Prostate gland (tissue), 2 donors: ENCODE measurements at places on chromosomes 3 and 15. TPM values are rescaled to one million over a fixed set of nuclear protein-coding genes. Genes with fewer than 3 reads are reported as not detected.

- no peaks in the 10 kb centered on the region for H3K4me1 ChIP-seq
- no peak overlapping the region for H3K4me3 ChIP-seq
- H3K27ac ChIP-seq: no peak overlapping the region
- no peaks in the 10 kb centered on the region for H3K36me3 ChIP-seq
- DNase-seq: no peak
- no peaks in the 10 kb centered on the region for H3K27me3 ChIP-seq
These were observed 94.6 kb downstream of the ZIC4 start for GRCh38 chr3:147311716-147312115.

DNA sequence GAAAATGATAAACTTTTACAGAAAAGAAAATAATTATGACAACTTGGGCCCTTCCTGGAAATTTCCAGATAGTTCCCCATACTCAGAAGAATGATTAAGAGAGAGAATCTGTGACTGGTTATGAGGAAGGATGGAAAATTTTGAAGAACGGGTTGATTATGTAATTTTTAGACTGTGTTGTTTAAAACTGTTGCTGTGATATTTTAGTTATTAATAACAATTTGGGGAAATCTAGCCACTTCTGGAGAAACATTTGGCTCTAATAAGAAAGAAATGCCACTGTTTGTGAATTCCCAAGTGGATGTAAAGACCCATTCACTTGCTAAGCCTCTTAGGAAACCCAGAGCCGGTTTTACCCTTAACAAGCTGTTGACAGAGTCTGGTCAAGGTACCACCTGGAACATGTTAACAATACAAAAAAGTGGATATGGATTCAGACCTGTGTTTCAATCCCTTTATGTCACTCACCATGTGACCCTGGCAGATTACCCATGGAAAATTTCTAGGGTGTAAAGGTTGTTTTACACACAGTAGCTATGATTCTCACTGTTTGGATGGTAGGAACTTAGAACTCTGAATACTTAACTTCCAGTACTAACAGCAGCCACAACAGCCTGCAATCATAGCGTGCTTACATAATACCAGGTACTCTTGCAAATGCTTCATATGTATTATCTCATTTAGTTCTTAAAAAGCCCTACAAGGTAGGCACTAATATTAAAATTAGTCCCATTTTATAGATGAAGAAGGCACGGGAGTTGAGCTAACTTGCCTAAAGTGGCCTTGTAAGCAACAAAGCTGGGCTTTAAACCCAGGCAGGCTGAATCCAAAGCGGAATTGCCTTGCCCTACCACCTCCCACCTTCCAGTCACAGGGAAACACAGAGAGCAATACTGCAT, 32.0 kb downstream of the ZBTB38 start:
- H3K27me3 ChIP-seq: no peaks in the 10 kb centered on the region
- peaks cover 3% of the 10 kb centered on the region for H3K4me1 ChIP-seq
- H3K36me3 ChIP-seq: no peaks in the 10 kb centered on the region
- DNase-seq: no peak
- peak overlapping the region; percentile 97 for H3K27ac ChIP-seq
- no peak overlapping the region for H3K4me3 ChIP-seq

DNA sequence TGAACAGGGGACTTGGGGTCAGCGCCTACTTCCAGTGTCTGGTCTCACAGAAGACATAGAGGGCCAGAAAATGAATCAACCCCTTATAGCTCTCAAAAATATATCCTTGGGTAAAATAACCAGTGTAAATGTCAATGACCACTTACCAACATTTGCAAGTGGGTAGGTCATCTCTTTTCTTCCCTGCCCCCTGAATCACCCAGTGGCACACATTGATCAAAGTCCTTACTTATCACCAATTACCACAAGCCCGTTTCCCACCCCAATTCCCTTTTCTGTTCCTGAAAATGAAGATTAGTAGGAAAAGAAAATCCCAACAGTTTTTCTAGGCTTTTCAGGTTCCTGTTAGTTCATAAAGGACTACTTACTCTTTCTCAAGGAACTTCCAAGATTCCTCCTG, 70.5 kb upstream of the HEG1 start:
- no peak for DNase-seq
- no peaks in the 10 kb centered on the region for H3K36me3 ChIP-seq
- no peaks in the 10 kb centered on the region for H3K27me3 ChIP-seq
- H3K4me1 ChIP-seq: no peaks in the 10 kb centered on the region
- no peak overlapping the region for H3K27ac ChIP-seq

DNA sequence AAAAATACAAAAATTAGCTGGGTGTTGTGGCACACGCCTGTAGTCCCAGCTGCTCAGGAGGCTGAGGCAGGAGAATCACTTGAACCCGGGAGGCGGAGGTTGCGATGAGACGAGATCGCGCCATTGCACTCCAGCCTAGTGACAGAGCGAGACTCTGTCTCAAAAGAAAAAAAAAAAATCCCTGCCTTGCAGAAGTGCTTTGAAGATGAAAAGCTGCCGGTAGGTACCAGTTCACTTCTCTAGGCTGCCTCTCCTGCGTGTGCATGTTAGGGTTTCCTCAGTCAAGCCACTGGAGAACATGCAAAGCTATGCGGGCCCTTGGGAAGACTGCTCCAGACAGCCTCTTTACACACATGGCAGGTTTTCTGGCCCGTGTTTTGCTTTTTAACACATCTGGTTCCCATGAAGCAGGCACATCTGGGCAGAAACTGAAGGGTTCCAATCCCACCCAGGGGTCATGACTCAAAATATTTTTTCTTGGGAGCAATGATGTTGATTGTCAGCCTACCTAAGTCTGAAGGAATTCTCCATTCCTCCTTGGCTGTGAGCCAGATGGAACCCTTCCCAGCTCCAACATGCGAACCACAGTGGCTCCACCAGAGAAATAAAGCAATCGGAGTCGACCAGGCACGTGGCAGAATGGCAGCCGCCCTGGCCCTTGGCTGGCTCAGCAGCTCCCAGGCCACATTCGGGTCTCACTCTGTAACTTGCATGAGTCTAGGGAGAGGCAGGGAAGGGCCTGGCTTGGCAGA, 29.6 kb downstream of the MGLL start:
- no peak overlapping the region for H3K4me3 ChIP-seq
- H3K27ac ChIP-seq: peak overlapping the region; percentile 73
- no peaks in the 10 kb centered on the region for H3K4me1 ChIP-seq
- no peak for DNase-seq

- H3K36me3 ChIP-seq: no peaks in the 10 kb centered on the region
- H3K4me3 ChIP-seq: no peak overlapping the region
- DNase-seq: no peak
- H3K27ac ChIP-seq: no peak overlapping the region
- H3K4me1 ChIP-seq: no peaks in the 10 kb centered on the region
- no peaks in the 10 kb centered on the region for H3K27me3 ChIP-seq
These were observed 77.3 kb downstream of the RORA start for GRCh38 chr15:61151791-61152190.

- no peak overlapping the region for H3K27ac ChIP-seq
- no peak overlapping the region for H3K4me3 ChIP-seq
- H3K27me3 ChIP-seq: no peaks in the 10 kb centered on the region
- no peaks in the 10 kb centered on the region for H3K36me3 ChIP-seq
- H3K4me1 ChIP-seq: no peaks in the 10 kb centered on the region
These were observed 6.7 kb upstream of the TMPRSS7 start for GRCh38 chr3:112027826-112028225.

DNA sequence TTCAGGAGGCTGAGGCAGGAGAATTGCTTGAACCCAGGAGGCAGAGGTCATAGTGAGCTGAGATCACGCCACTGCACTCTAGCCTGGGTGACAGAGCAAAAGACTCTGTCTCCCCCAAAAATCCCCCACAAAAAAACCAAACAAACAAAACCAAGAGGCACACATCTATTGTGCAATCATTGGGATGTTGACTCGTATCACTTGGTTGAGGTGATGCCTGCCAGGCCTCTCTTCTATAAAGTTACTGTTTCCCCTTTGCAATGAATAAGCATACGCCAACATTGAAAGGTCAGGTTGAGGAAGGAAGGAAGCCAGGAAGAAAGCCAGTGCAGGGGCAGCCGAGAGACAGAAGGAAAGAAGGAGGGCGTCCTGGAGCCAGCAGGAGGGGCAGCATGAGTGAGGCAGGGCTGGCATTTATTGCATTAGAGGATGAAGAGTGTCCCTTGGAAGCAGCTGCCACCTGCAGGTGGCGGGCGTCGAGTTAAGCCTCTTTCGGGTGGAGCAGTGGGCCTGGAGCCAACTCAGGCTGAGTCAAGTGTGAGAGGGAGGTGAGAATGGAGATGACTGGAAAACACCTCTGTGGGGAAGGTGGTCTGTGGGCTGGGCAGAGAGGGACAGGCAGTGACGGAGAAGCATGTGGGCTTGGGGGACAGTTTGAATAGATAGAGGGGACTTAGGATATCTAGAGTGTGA, 8.3 kb upstream of the CSPG4 start:
- H3K4me3 ChIP-seq: no peak overlapping the region
- H3K36me3 ChIP-seq: no peaks in the 10 kb centered on the region

DNA sequence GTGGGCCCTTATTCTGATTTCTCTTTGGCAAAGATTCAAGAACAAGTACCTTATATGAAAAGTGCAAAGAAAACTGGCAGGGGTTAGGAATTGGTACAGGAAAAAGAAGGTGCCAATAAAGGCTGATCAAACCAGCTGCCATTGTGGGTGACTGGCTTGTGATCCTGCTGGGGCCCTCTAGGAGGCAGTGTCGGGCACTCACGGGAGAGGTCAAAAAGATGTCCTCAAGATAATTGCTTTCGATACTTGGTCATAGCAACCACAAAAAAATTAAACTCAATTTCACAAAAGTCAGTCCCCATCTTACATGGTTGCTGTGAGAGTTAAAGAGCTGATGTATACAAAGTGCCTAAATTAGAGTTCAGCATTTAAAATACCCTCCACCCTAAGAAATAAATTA, 31.0 kb upstream of the CAV3 start:
- no peak for DNase-seq
- no peaks in the 10 kb centered on the region for H3K27me3 ChIP-seq
- no peak overlapping the region for H3K4me3 ChIP-seq
- no peaks in the 10 kb centered on the region for H3K4me1 ChIP-seq

DNA sequence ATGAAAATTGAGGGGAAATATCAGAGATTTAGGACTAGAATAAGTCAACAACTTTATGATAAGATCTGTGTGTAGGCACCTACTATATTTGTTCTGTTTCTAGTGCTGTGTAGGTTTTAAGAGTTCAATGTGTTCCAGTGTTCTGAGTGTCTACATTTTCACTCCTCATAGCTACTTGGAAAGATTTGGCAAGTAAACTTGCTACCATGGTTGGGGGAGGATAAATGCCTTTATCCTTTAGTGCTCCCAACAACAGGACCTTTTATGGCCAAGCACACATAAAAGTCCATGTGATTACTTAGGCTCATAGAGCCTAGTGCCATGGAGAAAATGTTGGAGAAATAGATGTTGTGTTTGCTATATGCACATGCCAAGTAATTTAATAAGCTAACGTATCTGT, 64.0 kb downstream of the LYSMD4 start:
- H3K36me3 ChIP-seq: no peaks in the 10 kb centered on the region
- H3K27me3 ChIP-seq: no peaks in the 10 kb centered on the region
- H3K4me3 ChIP-seq: no peak overlapping the region
- DNase-seq: no peak

Gene MRPS11
- total RNA-seq: 35.7 TPM

Gene C3orf49
- total RNA-seq: not detected

Gene KLF15
- total RNA-seq: 72.6 TPM
